HFF-Myc (cell line): ENCODE measurements at places on chromosomes 2 and 18.
A peak's percentile ranks its signal among the peaks of the same experiment; 100 is the strongest.

GRCh38 chr2:68091439-68092034 lies 28.7 kb upstream of the C1D start:
- no peak for DNase-seq

GRCh38 chr2:41736586-41736985 lies 311.2 kb upstream of the PKDCC start:
- no peak for DNase-seq

DNA sequence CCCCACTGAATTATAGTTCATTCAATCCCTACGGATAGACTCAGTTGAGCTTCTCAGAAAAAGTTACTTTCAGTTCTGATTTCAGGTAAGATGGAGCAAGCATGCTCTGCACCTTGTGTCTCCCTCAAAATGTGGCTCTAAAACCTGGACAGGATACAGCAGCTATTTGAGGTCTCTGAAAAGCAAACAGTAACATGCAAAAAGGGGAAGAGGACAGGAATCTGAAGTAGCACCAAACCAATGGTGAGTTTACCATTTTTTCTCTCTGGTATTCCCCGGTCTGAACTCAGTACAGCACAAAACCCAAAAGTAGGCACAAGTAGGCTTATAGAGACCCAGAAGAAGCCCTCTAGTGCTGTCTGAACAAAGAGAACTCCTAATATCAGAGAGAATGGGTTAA lies 34.1 kb downstream of the LANCL1 start:
- DNase-seq, result no peak

DNA sequence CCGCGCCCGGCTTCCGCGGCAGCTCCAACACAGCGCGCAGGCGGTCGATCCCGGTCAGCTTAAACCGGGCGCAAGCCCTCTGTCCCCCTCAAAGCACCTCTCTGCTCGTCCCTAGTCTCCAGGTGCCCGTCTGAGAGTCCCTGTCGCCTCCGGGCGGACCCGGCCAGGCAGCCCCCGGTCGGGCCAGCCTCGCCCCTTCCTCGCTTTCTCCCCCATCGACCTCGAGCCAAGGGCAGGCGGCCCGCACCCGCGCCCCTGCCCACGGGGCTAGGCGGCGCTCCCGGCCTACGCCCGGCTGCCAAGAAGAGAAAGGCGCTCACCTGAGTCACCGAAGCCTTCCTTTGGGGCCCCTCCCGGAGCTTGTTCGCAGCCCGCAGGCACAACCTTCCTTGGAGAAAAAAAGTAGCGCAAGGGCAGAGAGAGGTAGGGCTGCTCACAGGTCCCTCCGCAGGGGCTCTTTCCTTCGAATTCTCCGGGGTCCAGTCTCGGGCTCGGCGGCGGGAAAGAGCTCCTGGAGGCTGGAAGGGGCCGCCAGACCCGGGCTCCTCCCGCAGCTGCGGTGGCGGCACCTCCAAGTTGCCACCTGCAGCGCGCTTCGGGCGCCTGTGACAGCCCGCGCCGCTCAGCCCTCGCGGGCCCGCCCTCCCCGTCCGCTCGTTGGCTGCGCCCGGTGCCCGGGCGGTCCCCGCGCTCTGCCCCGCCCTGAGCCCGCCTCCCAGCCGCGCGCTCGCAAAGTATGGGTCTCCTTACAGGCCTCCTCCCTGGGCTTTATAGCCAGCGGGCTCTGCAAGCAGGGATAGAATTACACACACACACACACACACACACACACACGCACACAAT lies 86.5 kb upstream of the EPB41L3 start:
- DNase-seq, result peak; percentile 9

GRCh38 chr18:9475643-9476591 lies 604 bp downstream of the RALBP1 start:
- DNase-seq, result no peak

- no peak for DNase-seq
These were observed 1.0 kb upstream of the GPR35 start for GRCh38 chr2:240624011-240624949.

DNA sequence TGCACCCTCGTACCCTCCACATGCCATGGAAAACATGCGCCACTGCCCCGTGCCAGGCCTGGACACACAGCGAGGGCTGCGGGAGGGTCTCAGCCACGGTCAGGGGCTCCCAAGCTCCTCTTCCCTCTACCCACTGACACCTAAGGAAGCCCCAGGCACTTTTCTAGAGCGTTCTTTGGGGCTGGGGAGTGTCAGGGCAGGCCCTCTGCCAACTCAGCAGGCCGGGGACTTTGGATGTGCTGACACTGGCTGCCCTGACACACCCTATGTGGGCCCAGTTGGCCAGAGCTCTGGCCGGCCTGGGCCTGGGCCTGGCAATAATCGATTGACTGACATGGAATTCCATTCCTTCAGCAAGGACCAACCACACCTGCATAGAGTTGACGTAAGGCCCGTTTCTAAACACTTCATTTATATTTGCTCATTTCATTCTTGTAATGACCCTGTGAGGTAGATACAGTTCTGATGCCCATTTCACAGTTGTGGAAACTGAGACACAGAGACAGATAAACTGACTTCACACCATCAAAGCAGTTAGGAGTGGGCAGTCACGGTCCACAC lies 70.5 kb downstream of the ZFP36L2 start:
- no peak for DNase-seq

DNA sequence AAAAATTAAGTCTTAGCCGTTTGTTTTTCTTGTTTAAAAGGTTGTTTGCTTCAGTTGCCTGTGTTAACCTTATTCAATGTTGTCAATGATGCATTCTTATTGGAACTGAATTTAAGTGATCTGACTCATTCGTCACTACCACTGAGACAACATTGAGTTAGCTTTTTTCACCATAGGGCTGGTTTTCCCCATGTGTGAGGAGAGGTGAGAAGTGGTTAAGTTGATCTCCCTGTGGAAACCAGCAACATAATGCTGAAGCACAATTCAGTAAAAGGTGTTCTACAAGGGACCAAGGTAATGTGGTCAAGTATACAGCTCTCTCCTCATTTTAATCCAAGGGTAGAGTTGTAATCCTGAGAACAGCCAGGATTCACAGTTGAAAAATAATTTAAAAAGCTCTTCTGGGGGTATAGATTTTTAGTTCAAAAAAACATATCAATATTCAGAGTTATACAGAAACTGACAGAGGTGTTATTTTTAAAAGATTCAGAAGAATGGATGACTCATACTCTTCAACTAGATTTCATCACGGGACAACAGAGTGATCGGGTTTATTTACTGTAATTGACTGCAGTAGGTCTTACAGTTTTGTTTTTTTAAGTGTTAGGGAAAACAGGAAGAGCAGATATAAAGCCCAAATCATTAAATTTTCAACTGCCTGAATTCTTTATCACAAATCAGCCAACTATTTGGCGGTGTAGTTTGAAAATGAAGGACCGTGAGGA lies 12.6 kb downstream of the NOP58 start:
- no peak for DNase-seq

GRCh38 chr2:109195193-109196045 lies 66.4 kb downstream of the SH3RF3 start:
- DNase-seq, result no peak

GRCh38 chr2:112150851-112151250 lies 12.7 kb downstream of the FBLN7 start:
- no peak for DNase-seq

GRCh38 chr2:207502577-207503198 lies 27.1 kb upstream of the CREB1 start:
- no peak for DNase-seq

GRCh38 chr2:233400341-233400740 lies 46.0 kb downstream of the DGKD start:
- no peak for DNase-seq

- DNase-seq, result no peak
These were observed 359 bp downstream of the TGFBRAP1 start for GRCh38 chr2:105329197-105329554.

GRCh38 chr2:27255660-27256059 lies 7.2 kb downstream of the SLC30A3 start:
- no peak for DNase-seq

- DNase-seq, result no peak
These were observed 136.2 kb downstream of the NFATC1 start for GRCh38 chr18:79531926-79532312.

- no peak for DNase-seq
These were observed 237.4 kb upstream of the SMAD2 start for GRCh38 chr18:48167897-48168253.

- no peak for DNase-seq
These were observed 84.8 kb upstream of the GATA6 start for GRCh38 chr18:22084547-22084946.

DNA sequence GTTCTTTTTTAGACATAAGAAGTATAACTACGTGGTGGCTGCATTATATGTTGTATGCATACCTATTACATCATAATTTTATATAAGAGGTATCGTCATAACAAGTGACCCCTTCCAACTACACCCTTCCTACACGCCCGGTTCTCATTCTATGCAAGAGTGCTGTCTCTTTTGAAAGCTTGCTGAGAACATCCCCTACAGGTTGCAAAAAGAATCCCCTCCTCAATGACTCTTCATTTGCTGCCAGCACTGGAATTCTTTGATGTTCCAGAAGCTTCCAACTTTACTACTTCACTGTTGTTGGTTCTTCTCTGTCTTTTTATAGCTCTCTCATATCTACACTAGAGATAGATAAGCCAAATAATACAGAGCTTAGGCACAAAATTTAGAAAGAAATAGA lies 66.4 kb downstream of the CDH7 start:
- no peak for DNase-seq

- no peak for DNase-seq
These were observed 138.4 kb upstream of the NOSTRIN start for GRCh38 chr2:168663993-168664392.

DNA sequence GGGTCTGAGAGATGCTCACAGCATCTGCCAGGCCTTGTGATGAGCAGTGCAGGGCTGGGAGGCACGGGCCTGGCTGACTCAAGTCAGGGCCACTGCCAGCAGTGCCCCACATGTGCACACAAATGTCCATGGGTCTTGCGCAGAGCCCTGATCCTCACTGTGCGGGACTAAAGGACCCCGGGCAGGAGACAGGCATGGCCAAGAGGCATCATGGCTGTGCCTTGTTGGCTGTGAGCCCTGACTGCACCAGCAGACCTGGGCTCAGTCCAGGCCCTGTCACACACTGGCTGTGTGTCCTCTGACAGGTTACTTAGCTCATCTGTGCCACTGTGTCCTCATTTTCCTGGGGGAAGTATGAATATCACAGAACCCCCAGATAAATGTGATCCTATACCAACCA lies 4.0 kb downstream of the KCNIP3 start:
- no peak for DNase-seq

DNA sequence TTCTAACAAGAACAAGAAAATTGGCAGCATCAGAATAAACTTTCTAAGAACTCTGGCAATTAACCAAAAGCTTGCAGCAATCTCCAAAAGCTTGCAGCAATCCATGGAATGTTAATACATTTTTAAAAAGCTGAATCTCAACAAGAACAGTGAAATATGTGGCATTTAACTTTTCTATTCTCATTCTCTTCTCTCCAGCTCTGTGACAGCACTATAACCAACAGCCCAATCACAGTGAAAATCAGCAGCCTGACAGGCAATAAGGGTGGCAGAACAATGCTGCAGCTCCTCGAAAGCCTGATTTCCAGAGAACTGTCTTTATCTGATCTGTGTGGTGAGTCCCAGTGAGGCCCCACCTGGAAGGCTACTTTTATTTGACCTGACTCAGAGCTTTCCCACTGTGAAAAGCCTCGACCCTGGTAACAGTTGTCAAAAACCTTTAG lies 60.0 kb downstream of the TMEM131 start:
- no peak for DNase-seq

DNA sequence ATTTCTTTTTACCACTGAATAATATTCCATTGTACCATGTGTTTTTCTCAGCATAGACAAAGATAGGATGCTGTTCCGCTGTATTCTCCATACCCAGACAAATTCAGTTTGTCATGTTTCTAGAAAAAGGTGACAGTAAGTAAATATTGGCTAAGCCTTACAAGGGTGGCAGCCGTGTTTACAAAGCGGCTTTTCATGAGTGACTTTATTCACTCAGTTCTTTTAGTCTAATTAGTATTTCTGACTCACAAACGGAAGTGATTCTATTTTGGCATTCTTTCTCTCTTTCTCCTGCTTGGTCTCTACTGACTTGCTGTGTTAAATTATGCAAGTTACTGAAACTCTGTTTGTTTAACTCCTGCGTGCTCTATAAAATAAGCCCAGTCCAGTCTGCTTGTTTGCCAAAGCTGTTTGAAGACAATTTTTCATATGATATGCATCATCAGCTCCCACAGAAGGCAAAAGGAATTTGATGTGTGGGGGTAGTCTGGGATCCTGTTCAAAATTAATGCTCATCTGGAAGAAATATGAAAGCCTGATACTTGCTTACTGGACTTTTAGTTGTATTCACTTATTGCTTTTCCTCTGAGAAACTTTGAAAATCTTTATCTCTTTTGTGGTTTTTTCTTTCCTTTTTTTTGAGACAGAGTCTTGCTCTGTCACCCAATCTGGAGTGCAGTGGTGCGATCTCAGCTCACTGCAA lies 2.3 kb upstream of the PLEKHH2 start:
- DNase-seq, result peak; percentile 82

- DNase-seq, result no peak
These were observed 31.0 kb upstream of the MSH6 start for GRCh38 chr2:47751856-47752414.

- no peak for DNase-seq
These were observed 1.1 kb upstream of the CRYGB start for GRCh38 chr2:208147008-208147407.

- no peak for DNase-seq
These were observed 272.4 kb upstream of the DPP10 start for GRCh38 chr2:114170070-114170469.

DNA sequence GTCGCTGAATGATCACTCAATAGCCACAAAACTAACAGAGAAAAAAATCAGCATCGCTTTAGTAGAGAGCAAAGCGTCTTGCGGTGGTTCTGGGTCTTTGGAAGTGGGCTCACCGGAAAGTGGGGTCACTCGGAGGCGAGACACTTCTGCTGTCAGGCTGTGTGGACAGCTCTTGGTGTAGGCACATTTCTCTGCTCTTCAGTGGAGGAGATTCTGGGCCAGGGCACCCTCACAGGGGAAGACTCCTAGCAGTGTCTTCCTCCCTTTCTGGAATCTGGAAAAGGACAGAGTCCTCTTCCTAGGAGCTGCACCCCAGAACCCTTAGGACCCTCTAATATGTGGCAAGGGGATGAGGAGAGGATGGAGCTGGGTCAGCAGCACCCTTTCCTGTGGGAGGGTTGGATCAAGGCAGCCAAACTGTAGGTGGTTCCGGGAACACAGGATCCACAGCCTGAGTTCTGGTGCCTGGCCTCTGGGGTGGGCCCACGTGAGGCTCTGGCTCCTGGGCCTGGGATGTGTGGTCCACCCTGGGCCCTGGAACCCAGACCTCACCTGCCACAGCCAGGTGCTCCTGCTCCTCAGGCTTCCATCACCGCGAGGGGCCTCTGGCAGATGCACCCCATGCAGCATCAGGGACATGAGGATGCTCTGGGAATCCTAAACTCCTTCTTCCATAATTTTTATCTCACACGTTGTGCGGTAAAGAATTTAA lies 25.1 kb downstream of the GPR35 start:
- no peak for DNase-seq

- DNase-seq, result no peak
These were observed 47.4 kb downstream of the ZNF385B start for GRCh38 chr2:179814050-179814449.

GRCh38 chr2:176099728-176100546 lies at the start of gene HOXD12:
Gene HOXD12 (plus strand): TSS chr2:176099795. CDS start chr2:176099802, 7 bp downstream.
- DNase-seq, result no peak
